Calu3 (cell line): ENCODE measurements at places on chromosomes 6 and 20.

- H3K36me3 ChIP-seq: no peaks in the 10 kb centered on the region
- H3K27me3 ChIP-seq: peaks cover 58% of the 10 kb centered on the region
- H3K4me1 ChIP-seq: peaks cover 8% of the 10 kb centered on the region
- H3K27ac ChIP-seq: no peak overlapping the region
- DNase-seq: no peak
Observed at GRCh38 chr6:154378518-154378917, 21.9 kb upstream of the IPCEF1 start.

DNA sequence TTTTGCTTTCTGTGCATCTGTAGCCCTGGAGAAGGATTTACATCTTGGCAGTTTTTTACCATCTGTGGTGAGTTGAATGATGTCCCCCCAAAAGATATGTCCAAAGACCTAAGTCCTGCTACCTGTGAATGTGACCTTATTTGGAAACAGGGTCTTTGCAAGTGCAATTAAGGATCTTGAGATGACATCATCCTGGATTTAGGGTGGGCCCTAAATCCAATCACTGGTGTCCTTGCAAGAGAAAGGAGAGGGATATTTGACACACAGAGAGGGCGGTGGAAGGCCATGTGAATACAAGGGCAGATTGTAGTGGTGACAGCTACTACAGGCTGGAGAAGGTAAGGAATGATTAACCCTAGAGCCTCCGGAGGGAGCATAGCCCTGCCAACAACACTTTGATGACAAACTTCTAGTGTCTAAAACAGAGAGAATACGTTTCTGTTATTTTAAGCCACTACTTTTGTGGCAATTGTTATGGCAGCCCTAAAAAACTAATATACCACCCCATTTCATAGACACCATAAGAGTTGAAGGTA, 35.1 kb downstream of the MKKS start:
- H3K27ac ChIP-seq: no peak overlapping the region
- no peaks in the 10 kb centered on the region for H3K27me3 ChIP-seq
- no peaks in the 10 kb centered on the region for H3K36me3 ChIP-seq
- DNase-seq: no peak
- H3K4me3 ChIP-seq: no peak overlapping the region

DNA sequence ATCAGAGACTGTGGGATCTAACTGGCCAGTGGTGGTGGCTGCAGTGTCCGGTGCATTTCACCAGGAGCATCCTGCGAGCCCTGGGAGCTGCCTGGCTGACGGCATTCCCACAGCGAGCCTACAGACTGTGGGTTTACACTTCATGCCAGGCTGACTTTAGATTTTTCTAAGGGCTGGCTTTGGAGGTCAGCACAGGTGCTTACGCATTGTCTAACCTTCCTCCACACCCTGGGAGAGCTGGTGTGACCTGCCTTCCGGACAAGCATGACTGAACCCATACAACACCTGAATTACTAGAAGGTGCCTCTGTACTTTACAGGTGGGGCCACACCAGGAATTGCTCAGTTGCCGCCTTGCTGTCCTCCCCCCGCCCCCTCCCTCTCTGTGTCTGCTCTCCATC, 96.2 kb downstream of the RREB1 start:
- no peak overlapping the region for H3K4me3 ChIP-seq
- H3K27me3 ChIP-seq: no peaks in the 10 kb centered on the region
- H3K27ac ChIP-seq: no peak overlapping the region

GRCh38 chr6:166488701-166489100, 97.8 kb downstream of the RAMACL start:
- no peak for DNase-seq
- no peak overlapping the region for H3K27ac ChIP-seq
- no peak overlapping the region for H3K4me3 ChIP-seq
- H3K36me3 ChIP-seq: peaks cover 19% of the 10 kb centered on the region
- H3K27me3 ChIP-seq: no peaks in the 10 kb centered on the region
- H3K4me1 ChIP-seq: peaks cover 25% of the 10 kb centered on the region

DNA sequence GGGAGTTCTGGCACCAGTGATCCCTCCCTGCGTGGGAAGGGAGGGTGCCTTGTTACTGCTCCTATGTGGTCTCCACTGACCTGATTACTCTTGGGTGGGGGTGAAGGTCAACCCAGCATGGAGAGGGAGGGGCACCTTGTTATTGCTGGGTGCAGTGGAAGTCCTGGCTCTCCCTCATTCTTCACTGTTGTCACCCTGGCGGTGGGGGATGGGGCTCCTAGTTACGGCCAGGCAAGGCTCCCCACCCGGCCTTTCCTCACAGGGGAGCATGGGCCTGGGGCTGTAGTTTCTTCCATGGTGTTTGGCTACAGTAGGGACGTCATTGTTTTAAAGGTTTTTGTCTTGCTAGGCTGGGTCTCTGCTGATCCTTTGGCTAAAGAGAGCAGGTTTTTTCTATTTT, 40.8 kb downstream of the PACSIN1 start:
- no peak overlapping the region for H3K27ac ChIP-seq
- no peaks in the 10 kb centered on the region for H3K36me3 ChIP-seq
- H3K4me1 ChIP-seq: no peaks in the 10 kb centered on the region
- H3K4me3 ChIP-seq: no peak overlapping the region

- peak; percentile 14 for DNase-seq
- H3K36me3 ChIP-seq: no peaks in the 10 kb centered on the region
- no peaks in the 10 kb centered on the region for H3K27me3 ChIP-seq
- H3K4me3 ChIP-seq: peak overlapping the region; percentile 11
- no peak overlapping the region for H3K27ac ChIP-seq
- H3K4me1 ChIP-seq: peaks cover 16% of the 10 kb centered on the region
Observed at GRCh38 chr6:89007209-89008000, 44.0 kb upstream of the RNGTT start.

- no peak overlapping the region for H3K4me3 ChIP-seq
- peaks cover 30% of the 10 kb centered on the region for H3K27me3 ChIP-seq
- no peak overlapping the region for H3K27ac ChIP-seq
- H3K36me3 ChIP-seq: no peaks in the 10 kb centered on the region
Observed at GRCh38 chr20:61355585-61355984, 103.5 kb downstream of the CDH4 start.

DNA sequence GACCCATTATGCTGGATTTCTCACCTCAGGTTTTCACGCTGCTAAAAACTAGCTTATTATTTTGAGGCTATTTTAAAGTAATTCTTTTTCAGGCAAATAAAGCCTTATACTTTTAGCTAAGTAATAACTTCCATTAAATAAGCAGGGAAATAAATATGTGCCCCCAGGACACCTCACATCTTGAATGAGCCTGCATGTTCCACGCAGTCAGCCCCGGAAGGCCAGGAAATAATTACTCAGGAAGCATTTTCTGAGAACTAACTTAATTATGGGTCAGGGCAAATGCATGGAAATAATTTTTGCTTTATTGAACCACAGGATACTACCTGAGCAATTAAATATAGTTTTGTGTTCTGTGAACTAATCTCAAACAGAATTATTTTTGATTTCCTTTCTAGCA, 41.1 kb downstream of the STX7 start:
- no peak overlapping the region for H3K27ac ChIP-seq
- H3K4me1 ChIP-seq: no peaks in the 10 kb centered on the region
- no peaks in the 10 kb centered on the region for H3K27me3 ChIP-seq

DNA sequence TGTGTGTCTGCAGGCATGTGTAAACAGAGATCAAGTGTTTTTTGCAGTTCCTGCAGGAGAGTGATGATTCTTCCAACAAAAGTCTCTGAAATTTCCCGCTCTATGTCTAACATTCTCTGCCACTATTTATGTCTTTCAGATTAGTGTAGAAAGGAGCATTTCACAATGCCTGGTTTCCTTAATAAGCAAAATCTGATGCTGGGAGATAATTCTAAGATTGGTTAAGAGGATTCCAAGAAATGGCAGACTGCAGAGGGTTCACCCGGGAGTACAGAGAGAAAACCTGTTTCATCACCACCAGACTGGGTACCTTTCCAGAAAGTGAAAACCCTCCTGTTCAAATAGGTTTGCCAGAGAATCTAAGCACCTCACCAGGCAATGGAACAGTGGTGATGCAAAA, 62.7 kb downstream of the FOXC1 start:
- DNase-seq: no peak
- no peaks in the 10 kb centered on the region for H3K4me1 ChIP-seq
- no peak overlapping the region for H3K4me3 ChIP-seq
- no peaks in the 10 kb centered on the region for H3K36me3 ChIP-seq

DNA sequence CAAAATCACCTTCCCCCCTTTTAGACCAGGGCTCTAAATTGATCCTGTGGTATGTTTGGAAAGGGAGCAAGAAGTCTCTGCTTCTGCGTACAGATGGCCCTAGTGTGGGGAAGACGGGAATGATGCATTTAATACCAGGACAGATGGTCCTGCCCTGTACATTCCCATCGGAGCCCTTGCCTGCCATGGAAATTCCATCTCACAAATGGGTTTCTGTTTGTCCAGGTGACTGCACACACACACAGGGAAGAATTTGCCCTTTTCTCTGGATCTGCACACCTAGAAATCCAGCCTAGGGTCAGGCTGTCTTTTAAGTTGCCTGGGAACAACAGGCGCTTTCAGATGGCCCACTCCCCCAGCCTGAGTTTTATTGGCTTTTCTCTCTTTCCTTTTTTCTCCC, 1.3 kb downstream of the MAS1 start:
- H3K27ac ChIP-seq: no peak overlapping the region
- H3K4me3 ChIP-seq: no peak overlapping the region
- peaks cover 79% of the 10 kb centered on the region for H3K27me3 ChIP-seq
- H3K4me1 ChIP-seq: no peaks in the 10 kb centered on the region
- no peak for DNase-seq
- H3K36me3 ChIP-seq: no peaks in the 10 kb centered on the region

GRCh38 chr6:127069659-127070279, 48.7 kb upstream of the RSPO3 start:
- no peaks in the 10 kb centered on the region for H3K4me1 ChIP-seq
- H3K36me3 ChIP-seq: no peaks in the 10 kb centered on the region

GRCh38 chr6:116450185-116450710, 10.9 kb upstream of the CALHM6 start:
- no peak for DNase-seq
- H3K4me1 ChIP-seq: peaks cover 62% of the 10 kb centered on the region
- H3K36me3 ChIP-seq: peaks cover 9% of the 10 kb centered on the region
- peak overlapping the region; percentile 7 for H3K4me3 ChIP-seq

DNA sequence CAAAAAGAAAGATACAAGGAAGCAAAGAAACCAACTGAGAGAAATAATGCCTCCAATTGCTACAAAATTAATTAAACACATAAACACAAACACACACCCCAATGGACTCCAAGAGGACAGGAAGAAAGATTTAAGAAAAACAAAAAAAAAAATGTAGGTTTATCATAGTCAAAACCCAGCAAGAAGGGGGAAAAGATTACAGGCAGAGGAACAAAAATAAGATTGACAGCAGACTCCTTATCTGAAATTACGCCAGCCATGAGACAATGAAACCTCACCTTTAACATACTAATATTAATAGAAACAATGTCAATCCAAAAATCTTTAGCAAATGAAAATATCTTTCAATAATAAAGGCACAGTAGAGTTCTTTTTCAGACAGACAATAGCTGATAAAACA, 155.8 kb downstream of the RNGTT start:
- H3K4me3 ChIP-seq: no peak overlapping the region
- no peaks in the 10 kb centered on the region for H3K36me3 ChIP-seq
- no peak for DNase-seq
- no peaks in the 10 kb centered on the region for H3K27me3 ChIP-seq

DNA sequence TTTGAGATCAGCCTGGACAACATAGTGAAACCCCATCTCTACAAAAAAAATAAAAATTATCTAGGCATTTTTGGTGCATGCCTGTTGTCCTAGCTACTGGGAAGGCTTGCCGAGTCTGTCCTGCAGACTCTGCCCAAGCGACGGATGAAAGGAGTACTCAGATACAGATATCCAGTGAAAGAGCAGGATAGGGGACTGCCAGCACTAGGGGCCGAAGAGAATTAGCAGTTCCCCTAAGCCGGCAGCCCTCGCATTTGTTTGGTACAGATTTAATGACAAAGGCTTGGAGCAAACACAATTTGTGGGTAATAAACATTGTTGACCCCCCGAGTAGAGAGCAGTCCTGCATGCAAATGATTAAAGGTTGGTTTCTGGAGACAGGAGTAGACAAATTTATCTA, 5.4 kb upstream of the TBC1D20 start:
- H3K4me3 ChIP-seq: no peak overlapping the region
- H3K36me3 ChIP-seq: peaks cover 5% of the 10 kb centered on the region
- DNase-seq: no peak

DNA sequence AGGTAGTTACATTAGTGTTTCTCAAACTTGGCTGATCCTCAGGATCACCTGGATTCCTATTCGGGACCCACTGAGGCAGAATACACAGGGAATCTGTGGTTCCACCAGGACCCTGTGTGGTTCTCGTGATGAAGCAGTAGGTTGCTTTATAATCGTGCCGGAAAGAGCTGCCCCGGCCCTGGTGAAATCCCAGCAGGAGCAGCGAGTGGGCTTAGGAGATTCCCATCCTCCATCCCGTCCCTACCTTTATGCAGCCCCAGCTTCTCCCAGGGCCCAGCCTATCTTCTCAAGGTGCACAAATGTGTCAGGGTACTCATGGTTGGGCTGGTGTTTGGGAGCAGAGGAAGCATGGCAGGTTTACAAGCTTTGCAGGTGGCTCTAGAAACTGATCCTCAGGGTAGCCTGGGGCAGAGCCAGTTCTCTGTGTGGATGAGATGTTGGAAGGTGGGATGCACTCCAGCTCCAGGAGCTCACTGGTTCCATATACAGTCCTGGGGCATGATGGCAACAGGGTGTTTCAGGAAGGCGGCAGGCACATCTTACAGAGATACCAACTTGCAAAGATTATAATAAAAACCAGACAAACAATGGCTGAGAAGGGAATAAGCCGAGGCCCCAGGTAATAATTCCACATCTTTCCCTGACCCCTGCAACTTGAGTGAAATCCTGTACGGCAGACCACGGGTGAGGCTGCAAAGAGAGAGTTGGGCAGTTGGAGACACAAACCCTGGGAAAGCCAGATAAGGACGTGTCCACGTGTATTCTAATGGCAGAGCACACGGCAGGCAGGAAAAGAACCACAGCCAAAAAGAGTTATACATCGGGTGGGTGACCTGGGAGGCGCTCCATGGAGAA, 5.9 kb downstream of the SLC22A1 start:
- peaks cover 12% of the 10 kb centered on the region for H3K36me3 ChIP-seq
- H3K27me3 ChIP-seq: no peaks in the 10 kb centered on the region
- no peak overlapping the region for H3K27ac ChIP-seq
- no peak overlapping the region for H3K4me3 ChIP-seq
- no peaks in the 10 kb centered on the region for H3K4me1 ChIP-seq

GRCh38 chr6:147479857-147480256, 28.6 kb upstream of the SAMD5 start:
- H3K36me3 ChIP-seq: no peaks in the 10 kb centered on the region
- DNase-seq: no peak
- H3K27me3 ChIP-seq: no peaks in the 10 kb centered on the region
- H3K4me1 ChIP-seq: no peaks in the 10 kb centered on the region

DNA sequence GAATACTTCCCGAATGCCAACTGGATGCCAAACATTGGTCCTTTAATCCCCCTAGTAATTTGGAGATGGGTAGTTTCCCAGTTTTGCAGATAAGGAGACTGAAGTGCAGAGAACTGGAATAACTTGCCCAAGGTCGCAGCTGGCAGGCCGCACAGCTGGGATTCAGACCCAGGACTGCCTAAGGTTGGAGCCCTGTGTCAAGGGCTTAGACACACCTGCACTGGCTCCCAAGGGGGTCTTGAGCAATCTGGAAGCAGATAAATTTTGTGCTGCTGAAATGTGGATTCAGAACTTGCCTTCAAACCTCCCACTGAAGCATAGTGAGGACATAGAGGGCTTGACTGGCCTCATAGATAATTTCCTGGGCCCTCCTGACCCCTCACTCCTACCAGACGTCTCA, 30.5 kb downstream of the FOXP4 start:
- H3K36me3 ChIP-seq: peaks cover 10% of the 10 kb centered on the region
- H3K4me1 ChIP-seq: peaks cover 24% of the 10 kb centered on the region
- no peaks in the 10 kb centered on the region for H3K27me3 ChIP-seq
- no peak overlapping the region for H3K4me3 ChIP-seq
